Activated CD4-positive, CD25-positive, alpha-beta regulatory T cell (primary cell): ENCODE measurements at places on chromosomes 1 and 21.

DNA sequence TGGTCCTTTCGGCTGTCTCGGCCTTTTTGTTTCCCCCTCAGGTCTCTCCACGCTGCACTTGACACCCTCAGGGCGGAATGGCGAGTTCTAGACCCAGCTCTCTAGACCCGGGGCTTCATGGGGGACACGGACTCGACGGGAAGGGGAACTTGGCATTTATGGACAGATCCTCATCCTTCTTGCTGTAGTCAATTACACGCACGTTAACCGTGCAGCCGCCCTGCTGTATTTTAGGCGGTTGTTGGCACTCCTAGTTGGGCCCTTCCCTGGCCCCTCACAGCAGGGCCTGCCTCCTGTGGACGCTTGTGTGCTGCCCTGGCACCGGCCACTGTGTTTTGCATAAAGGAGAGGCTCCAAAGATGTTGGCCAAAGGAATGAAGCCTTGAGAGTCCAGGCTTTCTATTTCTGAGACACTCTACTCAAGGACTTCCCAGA, 558 bp upstream of the BTG3 start:
- peak; percentile 9 for DNase-seq

- DNase-seq, result no peak
These were observed 90.5 kb downstream of the EDEM3 start for GRCh38 chr1:184664042-184664660.

GRCh38 chr1:35038723-35039122, 7.0 kb upstream of the ZMYM6 start:
- DNase-seq, result no peak

GRCh38 chr1:22761101-22761500, 50.5 kb downstream of the EPHB2 start:
- no peak for DNase-seq

- DNase-seq, result no peak
These were observed 22.8 kb downstream of the RAB4A start for GRCh38 chr1:229293528-229294204.

GRCh38 chr1:209884249-209884648, 53.8 kb upstream of the SYT14 start:
- no peak for DNase-seq

- DNase-seq, result no peak
These were observed 134.1 kb upstream of the KRTAP19-8 start for GRCh38 chr21:31172328-31172727.

DNA sequence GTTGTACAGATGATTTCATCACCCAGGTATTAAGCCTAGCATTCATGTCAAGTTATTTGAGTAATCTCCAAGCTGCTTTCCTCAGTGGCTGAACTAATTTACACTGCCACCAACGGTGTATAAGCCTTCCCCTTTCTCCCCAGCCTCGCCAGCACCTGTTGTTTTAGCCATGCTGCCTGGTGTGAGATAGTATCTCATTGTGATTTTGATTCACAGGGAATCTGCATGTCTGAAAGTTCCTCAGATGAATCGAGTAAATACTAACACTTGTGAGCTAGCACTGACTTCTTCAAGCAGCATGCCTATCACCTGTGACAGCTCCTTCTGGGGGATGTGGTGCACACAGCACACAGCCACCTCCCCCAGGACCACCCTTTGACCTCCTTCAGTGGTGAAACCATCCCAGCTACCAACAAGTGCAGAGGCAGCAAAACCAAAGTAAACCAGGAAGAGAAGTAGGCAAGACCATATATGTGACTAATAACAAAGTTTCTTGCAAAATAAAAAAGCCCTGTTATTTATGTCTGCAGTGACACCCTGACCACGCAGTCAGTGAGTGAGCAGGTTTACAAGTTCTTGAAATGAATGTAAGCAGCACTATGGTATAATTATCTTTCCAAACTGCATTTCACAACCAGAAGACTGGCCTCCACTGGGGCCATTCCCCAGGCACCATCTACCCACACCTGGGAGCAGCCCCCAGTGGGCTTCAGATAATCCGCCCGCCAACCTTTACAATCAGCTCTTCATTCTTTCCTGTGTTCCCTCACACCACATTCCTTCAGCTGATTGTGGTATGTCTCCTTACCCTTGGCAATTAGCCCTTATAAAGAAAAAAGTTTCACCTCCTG, 173.8 kb downstream of the ETS2 start:
- DNase-seq, result no peak

DNA sequence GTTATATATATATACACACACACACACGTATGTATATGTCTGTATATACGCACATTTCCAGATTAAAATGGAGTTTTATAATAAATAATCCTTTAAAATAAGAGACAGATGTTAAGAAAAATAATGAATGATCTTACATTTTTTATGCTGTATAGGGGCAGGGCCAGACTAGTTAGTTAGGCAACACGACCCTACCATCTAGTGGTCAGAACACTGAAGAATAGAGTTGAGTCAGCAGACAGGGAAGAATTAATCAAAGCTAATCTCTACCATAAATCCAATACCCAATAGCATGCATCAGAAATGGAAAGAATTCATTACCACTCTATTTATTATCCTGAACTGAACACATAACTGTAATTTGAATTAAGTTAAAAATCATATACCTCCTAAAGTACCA, 156.7 kb downstream of the BRINP3 start:
- no peak for DNase-seq

- DNase-seq, result no peak
These were observed 118.9 kb downstream of the HHAT start for GRCh38 chr1:210447456-210448057.

GRCh38 chr1:55320891-55321290, 105.7 kb upstream of the USP24 start:
- DNase-seq, result no peak

DNA sequence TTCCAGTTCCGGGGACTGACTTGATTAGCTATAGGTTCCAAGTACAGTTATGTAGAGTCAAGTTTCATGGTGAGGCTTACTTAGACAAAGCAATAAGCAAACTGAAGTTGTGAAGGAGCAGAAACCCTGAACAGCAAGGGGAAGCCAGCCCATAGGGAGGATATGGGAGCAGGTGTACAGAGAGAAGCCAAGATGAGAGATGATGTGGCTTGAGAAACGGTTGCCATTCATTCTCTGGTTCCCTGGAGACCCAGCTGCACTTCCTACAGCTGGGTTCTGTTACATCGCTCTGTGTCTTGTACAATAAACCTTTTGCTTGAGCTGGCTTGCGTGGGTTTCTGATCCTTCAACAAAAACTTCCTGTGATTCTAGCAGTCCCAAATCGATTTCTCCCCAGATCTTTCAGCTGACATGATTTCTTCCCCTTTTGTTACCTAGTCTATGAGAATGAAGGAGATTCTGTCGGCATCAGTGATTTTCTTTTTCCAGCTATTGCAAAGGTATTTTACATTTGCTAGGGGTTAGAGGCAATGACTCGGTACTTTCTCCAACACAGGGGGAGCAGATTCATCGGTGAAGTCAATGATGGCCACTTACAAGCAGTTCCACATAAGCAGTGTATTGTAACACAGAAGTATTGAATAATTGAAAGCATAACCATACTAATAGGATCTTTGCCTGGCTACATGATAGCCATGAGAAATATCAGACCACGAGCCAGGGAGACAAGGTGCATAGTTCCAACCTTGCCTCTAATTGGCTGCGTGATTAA, 67.3 kb downstream of the URB2 start:
- DNase-seq, result no peak

DNA sequence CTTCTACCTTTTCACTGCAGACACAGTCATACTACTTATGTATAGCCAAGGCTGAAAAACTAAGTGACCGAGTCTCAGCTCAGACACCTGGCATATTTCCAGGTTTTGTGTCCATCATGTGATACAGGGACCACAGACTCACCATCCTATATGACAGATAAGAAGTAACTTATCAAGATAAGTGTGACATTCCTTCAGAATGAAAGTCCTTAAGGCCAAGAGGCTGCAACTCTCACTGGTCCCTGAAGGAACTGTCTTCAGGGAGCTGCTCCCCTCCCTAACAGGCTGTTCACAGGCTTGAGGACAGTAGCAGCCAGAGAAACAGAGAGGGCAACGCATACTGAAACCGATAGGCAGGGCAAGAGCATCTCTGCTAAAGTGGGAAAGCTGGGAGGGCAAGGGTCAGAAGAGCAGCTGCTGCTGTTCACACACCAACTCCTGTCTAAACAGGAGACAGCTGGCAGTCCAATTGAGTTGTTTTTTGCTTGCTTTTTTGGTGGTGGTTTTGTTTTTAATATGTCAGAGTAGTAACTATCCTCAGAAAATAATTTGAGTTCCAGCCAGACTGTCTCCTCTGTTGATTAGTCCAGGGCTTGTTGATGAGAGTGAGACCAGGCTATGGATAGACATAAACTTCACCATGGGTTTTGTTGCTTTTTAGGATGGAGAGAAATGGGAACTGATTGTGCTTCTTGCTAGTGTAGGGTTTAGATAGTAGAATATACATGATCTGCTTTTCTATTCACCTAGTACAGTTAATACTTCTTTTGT, 67.7 kb downstream of the MACF1 start:
- no peak for DNase-seq

DNA sequence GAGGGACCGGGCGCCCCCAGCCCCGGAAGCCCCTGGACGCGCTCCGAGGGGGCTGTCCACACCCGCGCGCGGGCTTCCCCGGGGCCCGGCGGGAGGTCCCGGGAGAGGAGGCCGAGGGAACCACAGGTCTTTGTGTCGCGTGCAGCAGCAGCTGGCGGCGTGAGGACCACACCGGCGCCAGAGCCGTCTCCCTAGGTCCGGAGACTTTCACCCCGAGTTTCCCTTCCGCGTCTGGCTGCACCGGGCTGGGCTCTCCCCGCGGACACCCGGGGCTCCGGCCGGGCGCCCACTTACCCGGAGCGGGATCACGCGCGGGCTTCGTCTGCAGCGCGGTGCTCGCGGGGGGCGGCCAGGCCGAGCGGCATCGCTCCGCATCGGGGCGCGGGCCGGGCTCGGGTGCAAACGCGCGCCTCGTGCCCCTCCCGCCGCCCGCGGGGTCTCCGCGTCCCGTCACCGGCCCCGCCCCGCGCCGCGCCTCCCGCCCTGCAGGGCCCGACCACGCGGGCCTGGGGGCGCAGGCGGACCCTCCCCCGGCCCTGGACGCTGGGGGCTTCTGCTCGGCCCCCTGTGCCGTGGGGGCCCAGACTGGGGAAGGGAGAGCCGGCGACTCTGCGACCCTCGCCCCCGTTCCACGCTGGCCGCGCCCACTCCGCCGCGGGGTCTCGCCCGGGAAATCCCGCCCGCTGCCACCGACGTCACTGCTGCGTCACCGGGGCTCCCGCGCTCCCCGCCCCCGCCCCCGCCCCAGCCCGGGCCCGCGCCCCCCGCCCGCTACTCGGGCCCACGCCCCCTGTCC, at the start of gene GNG4:
TSS of gene GNG4 (minus strand) at position 417 of the 796 bp plus-strand sequence. CDS start 65,946 bp downstream, outside the sequence.
- DNase-seq, result no peak

DNA sequence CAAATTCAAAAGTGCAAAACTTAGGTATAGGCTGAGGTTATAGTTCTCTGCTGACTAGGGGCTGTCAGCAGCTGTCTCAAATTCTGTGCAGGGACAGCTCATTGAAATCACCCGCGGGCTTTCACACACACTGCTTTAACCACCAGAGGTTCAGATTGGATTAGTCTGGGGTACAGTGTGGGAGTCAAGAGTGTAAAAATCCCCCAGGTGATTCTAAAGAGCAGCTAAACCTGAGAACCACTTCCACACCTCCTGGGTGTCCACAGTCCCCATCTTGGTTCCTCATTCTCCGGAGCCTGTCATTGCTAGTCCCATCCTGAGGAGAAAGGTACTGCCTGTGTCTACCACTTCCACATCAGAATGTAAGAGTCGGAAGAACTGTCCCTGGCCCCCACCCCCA, 9.9 kb upstream of the TDRD10 start:
- DNase-seq, result no peak

DNA sequence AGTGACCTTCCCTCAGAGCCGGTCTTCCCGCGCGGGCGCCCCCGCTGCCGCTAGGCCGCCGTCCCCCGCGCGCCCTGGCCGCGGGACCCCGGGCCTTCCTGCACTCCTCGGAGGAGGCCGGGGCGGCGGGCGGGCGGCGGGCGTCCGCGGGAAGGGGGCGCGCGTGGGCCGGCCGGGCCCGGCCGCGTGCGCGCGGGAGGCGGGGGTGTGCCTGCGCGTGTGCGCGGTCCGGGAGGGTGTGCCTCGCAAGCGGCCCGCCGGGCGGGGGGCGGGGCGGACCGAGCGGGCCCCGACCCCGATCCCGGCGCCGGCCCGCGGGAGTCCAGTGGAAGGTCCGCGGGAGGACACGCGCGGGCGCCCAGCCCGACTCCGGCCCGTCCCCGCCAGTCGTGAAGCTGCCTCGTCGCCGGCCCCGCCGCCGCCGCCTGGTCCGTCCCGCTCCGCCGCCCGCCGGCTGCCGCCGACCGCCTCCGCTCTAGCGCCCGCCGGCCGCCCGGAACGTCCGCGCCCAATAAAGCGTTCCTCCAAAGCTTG, 438 bp downstream of the MRPS6 start:
- DNase-seq, result peak; percentile 17

DNA sequence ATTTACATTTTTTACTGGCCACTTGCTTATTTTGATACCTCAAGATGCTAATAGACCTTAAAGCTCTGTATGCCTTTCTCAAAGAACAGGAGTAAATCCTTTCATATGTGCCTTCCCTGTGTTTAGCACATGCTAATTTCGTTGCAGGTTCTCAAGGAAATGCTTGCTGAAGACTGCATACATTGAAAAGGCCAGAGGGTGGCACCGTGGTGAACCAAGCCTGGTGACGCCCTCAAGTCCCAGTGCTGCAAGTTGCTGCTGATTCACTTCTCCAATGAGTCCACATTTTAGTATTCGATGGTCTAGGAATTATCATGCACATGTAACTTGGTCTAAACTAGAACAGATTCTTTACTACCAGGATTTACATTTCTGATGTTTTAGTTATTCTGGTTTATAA, 94.1 kb downstream of the CLDN17 start:
- no peak for DNase-seq

DNA sequence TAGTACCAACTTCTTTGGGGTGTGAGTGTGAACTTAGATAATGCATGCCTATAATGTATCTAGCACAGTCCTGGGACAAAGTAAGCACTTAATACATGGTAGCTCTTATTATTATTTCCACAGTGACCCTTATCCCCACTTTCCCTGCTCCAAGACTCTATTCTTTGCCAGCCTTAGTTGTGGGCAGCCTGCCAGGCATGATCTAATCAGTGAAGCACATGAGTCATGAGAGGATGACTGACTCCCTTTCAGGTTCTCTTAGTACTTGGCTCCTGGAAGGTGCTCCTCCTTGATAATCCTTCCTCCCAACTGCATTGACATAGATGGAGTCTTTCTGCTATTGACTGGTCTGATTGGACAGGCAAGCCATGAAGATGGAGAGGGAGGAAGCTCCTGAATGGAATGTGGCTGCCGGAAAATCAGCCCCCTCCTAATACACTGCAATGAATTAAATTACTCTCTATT, 17.4 kb upstream of the GNG12 start:
- no peak for DNase-seq

GRCh38 chr21:36698385-36698980, 432 bp upstream of the SIM2 start:
- no peak for DNase-seq

GRCh38 chr1:198771563-198772153, 132.8 kb downstream of the PTPRC start:
- no peak for DNase-seq

- DNase-seq, result no peak
These were observed 547 bp downstream of the PDPN start for GRCh38 chr1:13583966-13584791.

GRCh38 chr1:234089396-234089795, 184.9 kb downstream of the SLC35F3 start:
- DNase-seq, result no peak
